ENCODE measurements at places on chromosomes 2 and 18.

- peak; percentile 26 for DNase-seq
These were observed 19.0 kb upstream of the DIPK1C start for GRCh38 chr18:74476140-74476539.

DNA sequence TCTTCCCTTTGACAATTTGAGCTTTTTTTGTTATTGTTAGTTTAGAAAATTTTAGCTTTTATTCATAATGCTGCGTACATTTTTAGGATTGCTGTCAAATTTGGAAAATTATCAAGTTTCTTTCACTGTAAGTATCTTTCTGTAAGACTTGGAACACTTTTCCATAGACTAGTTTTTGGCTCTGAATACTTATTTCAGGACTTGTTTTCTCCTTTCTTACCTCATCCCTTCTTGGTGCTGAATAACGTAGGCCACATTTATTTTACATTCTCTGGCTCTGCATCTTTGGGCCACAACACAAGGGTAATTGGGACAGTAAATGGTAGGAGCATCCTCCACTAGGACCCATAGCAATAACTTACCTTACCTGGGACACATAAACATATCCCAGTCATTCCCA lies 85.1 kb downstream of the CCDC85A start:
- DNase-seq: no peak

- DNase-seq: peak; percentile 59
These were observed 16.6 kb downstream of the NIF3L1 start for GRCh38 chr2:200905618-200906296.

- DNase-seq: no peak
These were observed 188.8 kb downstream of the CTIF start for GRCh38 chr18:48727681-48728080.

GRCh38 chr2:5459041-5459440 lies 233.1 kb upstream of the SOX11 start:
- no peak for DNase-seq

DNA sequence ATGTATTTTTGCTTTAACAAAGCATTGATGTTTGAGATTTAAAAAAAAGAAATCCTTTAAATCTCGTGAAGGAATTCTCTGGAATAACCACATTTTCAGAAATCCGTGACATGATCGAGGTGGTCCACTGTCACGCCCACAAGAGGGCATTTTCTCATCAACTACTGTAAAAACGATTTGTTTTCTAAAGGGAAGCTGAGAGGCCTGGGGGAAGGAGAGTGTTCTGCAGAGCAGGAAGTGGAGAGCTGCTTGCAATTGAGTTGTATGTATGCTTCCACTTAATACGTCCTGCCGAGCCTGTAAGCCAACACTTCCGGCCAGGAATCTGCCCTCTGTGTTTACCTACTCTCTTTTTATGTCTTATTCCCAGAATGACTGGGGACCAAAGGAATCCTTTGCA lies 19.4 kb downstream of the KLHL29 start:
- no peak for DNase-seq
